Naive B cell (primary cell): ENCODE measurements at places on chromosomes 7 and 10. TPM values are rescaled to one million over a fixed set of nuclear protein-coding genes. Genes with fewer than 3 reads are reported as not detected.

The CPN1 gene
- not detected for polyA plus RNA-seq

The CASP7 gene
- 20.6 TPM for polyA plus RNA-seq

The TPK1 gene
- polyA plus RNA-seq: 42.4 TPM

The FLNC gene
- polyA plus RNA-seq: not detected

The LAMB1 gene
- polyA plus RNA-seq: not detected

The GPR26 gene
- polyA plus RNA-seq: not detected

The NUPR2 gene
- not detected for polyA plus RNA-seq

The SPDYE9 gene
- polyA plus RNA-seq: not detected

The HKDC1 gene
- not detected for polyA plus RNA-seq

The DOCK1 gene
- polyA plus RNA-seq: not detected

The RPEL1 gene
- polyA plus RNA-seq: not detected

The CCL24 gene
- not detected for polyA plus RNA-seq

The ADRB1 gene
- polyA plus RNA-seq: 0.66 TPM

The KNDC1 gene
- polyA plus RNA-seq: not detected

The CUX1 gene
- polyA plus RNA-seq: 16.1 TPM

The PRSS37 gene
- not detected for polyA plus RNA-seq

The CCNJ gene
- polyA plus RNA-seq: 0.88 TPM

The MRLN gene
- polyA plus RNA-seq: not detected

The CDC14C gene
- polyA plus RNA-seq: not detected

The DPCD gene
- not detected for polyA plus RNA-seq

The RPA3 gene
- 114 TPM for polyA plus RNA-seq

The SLC25A13 gene
- 14.3 TPM for polyA plus RNA-seq

The PWWP2B gene
- 4.3 TPM for polyA plus RNA-seq

The CCDC146 gene
- 0.13 TPM for polyA plus RNA-seq

The YKT6 gene
- 21.5 TPM for polyA plus RNA-seq

The ITPRID1 gene
- polyA plus RNA-seq: not detected

The H2BK1 gene
- not detected for polyA plus RNA-seq

The NPSR1 gene
- not detected for polyA plus RNA-seq

The GFRA1 gene
- not detected for polyA plus RNA-seq

The HOXA7 gene
- polyA plus RNA-seq: not detected

The GHRHR gene
- not detected for polyA plus RNA-seq

The GPNMB gene
- polyA plus RNA-seq: not detected

The PMS2 gene
- 12.9 TPM for polyA plus RNA-seq

The KCNMA1 gene
- polyA plus RNA-seq: not detected

The MMD2 gene
- not detected for polyA plus RNA-seq

The SPDYE5 gene
- 0.14 TPM for polyA plus RNA-seq

The SLC29A4 gene
- polyA plus RNA-seq: 0.16 TPM

The DRGX gene
- not detected for polyA plus RNA-seq

The UTF1 gene
- 0.61 TPM for polyA plus RNA-seq

The FANK1 gene
- not detected for polyA plus RNA-seq

The CALML5 gene
- not detected for polyA plus RNA-seq

The PSD gene
- 1.8 TPM for polyA plus RNA-seq

The HACD1 gene
- not detected for polyA plus RNA-seq

The AGMO gene
- polyA plus RNA-seq: not detected

The RET gene
- polyA plus RNA-seq: not detected

The SHH gene
- polyA plus RNA-seq: not detected

The CYP26A1 gene
- not detected for polyA plus RNA-seq

The RAMP3 gene
- polyA plus RNA-seq: not detected

The INA gene
- polyA plus RNA-seq: not detected

The ACTL6B gene
- polyA plus RNA-seq: not detected

The CPA2 gene
- not detected for polyA plus RNA-seq

The BCL7B gene
- 85.1 TPM for polyA plus RNA-seq

The FRAT1 gene
- polyA plus RNA-seq: 10.4 TPM

The ASAH2 gene
- 1.2 TPM for polyA plus RNA-seq
